AG08395 (cell line): ENCODE measurements at places on chromosomes 13 and 19.

DNA sequence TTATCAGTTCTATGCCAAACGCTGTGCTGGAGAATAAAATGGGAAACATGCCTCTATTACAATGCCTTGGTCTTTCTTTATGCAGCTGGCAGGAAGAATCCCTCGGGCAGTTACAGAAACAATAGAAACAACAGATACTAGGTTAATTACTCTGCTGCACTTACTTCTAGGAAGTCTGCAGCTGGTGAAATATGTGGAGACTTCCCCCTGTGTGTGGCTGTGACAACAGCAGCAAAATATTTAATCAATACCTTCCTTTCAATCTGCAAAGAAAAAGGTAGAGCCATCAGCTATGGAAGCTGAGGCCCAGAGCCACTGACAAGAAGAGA is 9.9 kb downstream of the STOML3 start:
- DNase-seq, result no peak

GRCh38 chr19:35249146-35249847 is 495 bp downstream of the LSR start:
- no peak for DNase-seq

DNA sequence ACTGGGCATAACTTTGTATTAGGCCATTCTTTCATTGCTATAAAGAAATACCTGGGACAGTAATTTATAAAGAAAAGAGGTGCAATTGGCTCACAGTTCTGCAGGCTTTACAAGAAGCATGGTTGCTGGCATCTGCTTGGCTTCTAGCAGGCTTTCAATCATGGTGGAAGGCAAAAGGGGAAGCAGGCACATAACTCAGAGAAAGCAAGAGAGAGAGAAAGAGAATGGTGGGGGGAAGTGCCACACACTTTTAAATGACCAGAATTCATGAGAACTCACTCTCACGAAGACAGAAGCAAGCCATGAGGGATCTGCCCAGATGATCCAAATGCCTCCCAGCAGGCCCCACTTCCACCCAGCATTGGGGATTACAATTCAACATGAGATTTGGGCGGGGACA is 179.7 kb downstream of the SPRY2 start:
- DNase-seq, result no peak

- DNase-seq, result peak; percentile 12
These were observed 34.9 kb upstream of the UQCRFS1 start for GRCh38 chr19:29247872-29248271.

DNA sequence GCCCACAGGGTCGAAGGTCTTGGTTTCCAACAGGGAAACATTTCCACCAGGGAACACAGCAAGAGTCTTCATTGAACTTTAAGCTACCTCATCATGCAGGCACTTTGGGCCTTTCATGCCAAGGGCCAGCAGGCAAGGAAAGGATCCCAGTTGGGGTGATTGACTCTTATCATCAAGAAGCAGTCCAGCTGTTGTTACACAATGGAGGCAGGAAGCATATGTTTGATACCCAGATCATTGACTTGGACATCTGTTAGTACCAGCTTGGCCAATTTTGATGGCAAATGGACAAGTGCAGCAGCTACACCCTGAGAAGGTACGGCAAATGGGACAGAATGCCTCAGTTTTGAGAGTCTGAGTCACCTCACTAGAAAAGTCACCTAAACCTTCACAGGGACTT is 10.9 kb upstream of the RCBTB1 start:
- DNase-seq, result no peak
